Amniotic stem cell (primary cell): ENCODE measurements at places on chromosomes 2 and 18.

- DNase-seq = no peak
Observed at GRCh38 chr2:190435031-190435670, 27.0 kb downstream of the MFSD6 start.

DNA sequence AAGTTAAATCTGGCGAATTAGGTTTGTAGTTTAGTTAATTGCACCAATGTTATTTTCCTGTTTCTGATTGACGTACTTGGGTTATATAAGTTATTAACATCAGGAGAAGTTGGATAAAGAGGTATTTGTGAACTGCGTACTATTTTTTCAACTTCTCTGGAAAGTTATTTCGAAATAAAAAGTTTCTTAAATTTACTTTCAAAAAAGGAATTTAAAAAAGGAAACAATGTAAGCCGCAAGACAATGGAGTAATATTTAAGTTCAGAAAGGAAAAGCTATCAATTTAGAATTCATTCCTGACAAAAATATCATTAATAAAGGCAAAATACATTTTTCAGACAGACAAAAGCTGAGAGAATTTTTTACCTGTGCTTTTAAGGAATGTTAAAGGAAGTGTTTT lies 47.7 kb downstream of the RAB10 start:
- no peak for DNase-seq

DNA sequence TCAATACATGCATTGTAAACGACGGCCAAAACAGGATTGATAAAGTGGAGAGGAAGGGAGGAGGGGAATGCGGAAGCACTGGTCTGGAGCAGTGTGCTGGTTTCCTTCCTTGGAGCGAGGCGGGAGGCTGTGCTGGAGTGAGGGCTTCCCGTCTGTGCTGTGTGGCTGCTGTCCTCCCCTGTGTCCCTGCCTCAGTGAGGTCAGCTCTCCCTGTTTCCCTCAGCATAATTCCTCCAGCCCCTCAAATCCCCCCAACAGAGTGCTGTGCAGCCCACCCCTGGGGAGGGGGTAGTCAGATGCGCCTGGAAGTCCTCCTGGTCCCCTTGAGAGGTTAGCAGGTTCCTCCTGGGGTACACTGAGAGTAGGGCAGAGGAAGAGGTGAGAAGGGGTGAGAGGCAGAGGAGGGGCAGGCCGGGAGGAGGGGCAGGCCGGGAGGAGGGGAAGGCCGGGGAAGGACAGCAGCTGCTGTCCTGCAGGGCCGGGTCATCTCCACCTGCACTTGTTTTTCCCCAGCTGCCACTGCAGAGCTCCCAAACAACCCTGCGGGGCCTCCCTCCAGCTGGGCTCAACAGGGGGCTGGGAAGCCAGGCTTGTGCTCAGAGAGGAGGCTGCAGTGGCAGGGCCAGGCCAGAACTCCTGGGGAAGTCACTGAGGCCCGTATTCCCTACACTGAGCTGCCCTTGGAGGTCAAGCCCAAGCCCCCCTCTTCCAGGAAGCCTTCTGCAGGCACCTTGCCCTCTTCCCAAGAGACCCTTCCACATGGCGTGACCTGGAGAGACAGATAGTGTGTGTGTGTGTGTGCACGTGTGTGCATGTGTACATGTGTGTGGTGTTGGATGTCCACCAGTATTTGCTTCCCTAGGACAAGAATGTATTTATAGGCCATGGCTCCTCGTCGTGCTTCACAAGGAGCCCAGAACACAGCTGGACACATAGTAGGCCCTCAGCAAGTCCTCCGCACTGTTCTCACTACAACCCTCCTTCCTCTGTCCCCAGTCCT lies 13.2 kb upstream of the ATP6V1B1 start:
- DNase-seq = no peak

DNA sequence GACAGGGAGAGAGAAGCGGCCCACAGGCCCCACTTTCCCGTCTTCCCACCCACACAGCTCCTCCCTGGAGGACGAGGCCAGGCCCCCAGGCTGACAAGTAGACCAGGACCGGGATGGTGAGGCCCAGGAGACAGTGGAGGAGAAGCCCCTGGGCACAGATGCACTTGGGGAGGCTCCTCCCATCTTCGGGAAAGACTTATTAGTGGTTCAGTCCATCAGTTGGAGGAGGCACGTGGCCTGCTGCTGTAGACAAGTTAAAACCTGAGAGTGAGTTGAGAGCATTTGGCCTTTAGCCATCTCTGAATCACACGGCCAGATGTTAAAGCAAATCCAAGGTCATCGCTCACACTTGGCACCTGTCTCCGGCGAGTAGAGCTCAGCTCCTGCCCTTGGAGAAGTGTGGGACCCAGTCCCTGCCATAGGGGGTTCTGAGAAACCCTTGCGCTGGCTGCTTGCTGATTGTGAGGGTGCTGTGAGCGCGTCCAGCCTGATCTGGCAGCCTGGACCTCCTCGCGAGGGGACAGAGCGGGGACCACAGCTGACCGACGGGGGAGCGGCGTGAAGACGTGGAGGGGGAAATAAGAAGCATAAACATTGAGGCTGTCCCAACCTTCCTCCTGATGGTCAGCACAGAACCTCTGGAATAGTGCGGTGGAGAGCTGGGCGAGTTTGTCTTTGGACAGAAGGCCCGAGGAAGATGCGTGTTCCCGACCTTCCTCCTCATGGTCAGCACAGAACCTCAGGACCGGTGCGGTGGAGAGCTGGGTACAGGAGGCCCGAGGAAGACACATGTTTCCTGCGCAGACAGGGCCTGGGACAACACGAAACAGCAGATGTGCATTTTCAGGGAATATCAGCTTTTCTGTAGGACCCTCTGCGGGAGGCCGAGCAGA lies 24.7 kb upstream of the ALLC start:
- no peak for DNase-seq

DNA sequence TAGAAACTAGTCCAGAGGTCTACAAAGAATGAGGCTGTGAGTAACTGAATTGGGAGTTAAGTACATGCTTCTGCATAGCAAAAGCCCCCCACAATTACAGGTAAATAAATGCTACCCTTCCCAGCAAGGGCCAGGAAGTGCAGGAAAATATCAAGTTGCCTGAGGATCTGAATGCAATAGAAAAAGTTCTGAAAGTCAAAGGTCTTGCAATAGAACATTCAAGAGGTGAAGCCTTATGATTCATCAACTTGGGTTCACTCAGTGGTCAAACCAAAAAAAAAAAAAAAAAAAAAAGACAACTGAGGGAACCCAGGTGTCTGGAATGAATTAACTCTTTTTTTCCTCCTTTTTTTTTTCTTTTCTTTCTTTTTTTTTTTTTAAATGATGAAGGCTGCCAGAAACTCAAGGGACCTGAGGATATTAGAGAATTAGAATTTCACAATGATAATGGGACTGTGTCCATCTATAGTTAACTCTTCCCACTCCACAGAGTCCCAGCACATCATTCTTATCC lies 42.9 kb upstream of the RFX8 start:
- no peak for DNase-seq

DNA sequence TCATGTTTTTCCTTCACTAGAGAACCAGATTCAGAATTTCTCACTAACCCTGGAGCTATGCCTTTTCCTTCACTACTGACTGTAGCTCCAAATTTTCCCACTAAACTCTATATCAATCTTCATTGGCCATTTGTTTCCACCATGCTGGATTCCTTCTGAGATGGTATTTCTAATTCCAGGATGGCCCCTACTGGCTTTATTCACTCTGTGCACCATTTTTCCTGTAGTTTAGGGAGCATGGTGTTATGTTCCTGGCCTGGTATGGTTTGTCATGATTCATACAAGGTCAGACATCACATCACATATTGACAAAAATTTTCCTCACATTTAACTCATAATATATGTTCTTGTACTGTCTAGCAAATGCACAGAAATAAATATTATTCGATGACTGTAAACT lies 229.2 kb upstream of the TFPI start:
- DNase-seq = no peak

DNA sequence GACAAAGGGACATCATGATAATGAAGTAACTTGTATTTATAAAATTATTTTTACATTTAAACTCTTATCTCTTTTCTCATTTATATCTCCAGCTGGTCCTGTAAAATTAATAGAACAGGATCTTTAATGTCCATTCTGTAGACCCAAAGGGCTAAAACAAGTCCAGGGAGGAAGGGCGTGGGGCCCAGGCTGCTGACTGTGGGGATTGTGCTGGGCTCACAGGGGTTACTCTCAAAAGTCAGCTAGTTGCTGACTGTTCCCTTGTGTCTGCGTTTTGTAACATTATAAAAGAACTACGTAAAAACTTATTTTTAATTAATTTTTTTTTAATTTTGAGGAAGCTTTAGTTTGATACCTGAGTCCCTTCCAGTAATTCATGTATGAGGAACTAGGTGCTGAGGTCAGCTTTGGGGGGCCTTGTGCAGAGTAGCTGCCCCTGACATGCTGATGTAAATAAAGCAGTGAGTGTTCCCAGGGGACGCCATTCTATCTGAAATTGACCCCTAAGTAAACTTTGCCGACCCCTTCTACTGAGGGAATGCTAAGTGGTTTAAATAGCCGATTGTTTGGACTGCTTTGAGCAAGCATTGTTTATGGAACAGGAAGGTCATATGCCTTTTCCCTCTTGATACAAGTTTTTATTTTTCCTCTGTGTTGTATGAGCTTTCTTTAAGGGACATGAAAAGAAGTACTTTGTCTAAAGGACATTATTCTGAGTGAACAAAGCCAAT lies 56.4 kb downstream of the MERTK start:
- no peak for DNase-seq

- DNase-seq = no peak
Observed at GRCh38 chr2:64383016-64383591, 70.9 kb upstream of the LGALSL start.

DNA sequence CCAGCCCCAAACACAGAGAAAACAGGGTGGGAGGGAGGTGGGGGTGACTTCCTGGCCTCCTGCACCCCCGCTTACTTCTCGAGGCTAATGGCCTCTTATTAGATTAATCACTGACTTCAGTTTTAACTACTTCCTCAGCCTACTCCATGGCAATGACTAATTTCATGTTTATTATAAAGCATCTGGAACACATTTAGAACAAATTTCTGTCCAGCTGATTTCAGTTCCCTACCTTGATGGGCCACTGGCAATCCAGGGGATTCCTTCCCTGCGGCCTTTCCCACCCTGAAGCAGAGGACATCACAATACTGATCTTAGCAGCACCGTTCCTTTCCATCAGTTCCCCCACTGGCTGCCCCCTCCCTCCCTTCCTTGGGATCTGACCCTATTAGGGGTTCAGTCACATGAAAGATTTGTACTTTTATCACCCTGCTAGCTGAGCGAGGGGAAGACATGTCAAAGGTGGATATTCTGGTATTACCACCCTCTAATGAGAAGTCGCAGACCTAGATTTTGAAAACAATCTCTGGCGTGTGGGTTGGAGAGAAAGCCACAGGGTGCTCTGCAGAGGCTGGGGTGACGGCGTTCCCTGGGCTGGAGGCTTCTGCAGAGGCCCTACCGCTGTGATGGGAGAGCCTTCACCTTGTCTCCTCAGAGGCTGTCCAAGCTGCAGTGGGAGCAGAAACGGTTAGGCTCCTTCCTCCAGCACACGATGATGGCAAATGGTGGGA lies 67.6 kb downstream of the KIAA2012 start:
- DNase-seq = no peak

- DNase-seq = no peak
Observed at GRCh38 chr2:51263951-51264350, 232.0 kb upstream of the NRXN1 start.

- no peak for DNase-seq
Observed at GRCh38 chr2:217632043-217632442, 370.8 kb downstream of the TNS1 start.

DNA sequence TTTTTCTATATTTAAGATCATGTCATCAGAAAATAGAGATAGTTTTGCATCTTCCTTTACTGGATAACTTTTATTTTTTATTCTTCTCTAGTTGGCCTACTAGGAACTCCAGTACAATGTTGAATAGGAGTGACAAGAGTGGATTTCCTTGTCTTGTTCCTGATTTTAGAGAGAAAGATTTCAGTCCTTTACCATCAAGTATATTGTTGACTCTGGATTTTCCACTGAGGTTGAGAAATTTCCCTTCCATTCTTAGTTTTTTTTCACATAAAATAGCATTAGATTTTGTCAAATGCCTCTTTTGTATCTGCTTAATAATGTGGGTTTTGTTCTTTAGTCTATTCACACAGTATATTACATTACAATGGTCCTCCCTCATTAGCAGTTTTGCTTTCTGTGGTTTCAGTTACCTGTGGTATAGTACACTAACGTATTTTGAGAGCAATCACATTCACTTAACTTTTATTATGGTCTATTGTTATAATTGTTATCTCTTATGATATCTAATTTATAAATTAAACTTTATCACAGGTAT lies 105.5 kb downstream of the THADA start:
- no peak for DNase-seq

DNA sequence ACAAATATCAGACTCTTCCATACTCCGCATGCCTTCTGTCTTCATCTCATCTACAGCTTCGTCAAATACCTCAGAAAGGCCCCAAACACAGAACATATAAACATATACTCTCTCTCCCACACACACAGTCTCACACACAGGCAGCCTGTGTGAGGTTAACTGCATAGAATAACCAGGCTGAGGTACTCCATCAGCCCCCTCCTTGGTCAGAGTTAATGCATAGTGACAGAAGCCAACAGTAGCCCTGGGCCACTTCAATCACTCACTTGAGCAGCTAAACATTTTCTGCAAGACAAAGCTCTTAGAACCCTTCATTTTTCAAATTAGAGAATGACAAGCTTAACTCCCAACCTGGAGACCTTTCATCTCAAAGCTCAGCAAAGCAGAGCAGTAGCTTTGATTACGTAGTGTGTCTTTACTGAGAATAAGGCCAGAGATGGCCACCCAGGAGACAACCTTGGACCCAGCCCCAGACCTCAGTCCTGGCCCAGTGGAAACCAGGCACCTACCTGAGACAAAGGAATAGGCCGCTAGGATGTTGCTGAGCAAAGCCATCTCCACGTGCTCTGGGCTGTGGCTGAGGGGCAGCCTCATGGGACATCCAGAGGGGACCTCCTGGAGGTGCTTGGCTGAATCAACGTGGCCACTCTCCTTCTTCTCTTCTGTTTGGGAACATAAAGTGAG lies 43.0 kb downstream of the EVA1A start:
- DNase-seq = no peak

DNA sequence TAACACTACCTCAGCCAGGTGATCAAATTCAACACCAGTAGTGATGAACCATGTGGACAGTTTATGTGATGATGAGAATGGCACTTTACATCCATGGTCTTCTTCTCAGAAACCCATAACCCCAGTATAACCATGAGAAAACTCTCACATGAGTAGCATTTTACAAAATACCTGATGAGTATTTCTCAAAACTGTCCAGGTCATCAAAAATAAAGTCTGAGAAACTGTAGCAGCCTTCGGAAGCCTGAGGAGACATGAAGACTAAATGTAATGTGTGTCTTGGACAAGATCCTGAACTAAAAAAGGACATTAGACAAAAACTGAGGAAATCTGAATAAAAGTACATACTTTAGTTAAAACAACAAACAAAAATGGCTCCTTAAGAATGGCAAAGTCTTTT lies 108.9 kb downstream of the CTNNA2 start:
- no peak for DNase-seq

- no peak for DNase-seq
Observed at GRCh38 chr2:50672282-50672681, 359.6 kb downstream of the NRXN1 start.

- DNase-seq = no peak
Observed at GRCh38 chr2:172753610-172754009, 18.0 kb downstream of the RAPGEF4 start.
